CD4-positive, alpha-beta T cell treated with Interleukin-17A for 1 hour (primary cell): ENCODE measurements at places on chromosomes 12 and 14.

DNA sequence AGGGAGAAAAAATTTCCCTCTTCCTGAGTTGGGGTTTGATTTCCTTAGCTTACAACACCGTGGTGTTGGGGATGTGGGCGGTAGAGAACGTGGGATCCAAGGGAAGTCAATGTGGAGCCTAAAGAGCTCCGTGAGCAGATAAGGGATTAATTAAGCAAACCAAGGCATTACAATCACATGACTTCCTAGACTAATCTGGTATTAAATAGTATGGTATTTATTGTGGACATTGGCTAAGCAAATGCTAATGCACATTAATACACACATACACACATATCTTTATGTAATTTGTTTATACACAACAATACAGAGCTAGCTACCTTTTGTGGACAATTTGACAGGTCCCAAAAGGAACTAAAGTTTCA, 791 bp upstream of the RNF41 start:
- DNase-seq: peak; percentile 4

GRCh38 chr12:24045816-24046257, 96.4 kb upstream of the SOX5 start:
- no peak for DNase-seq

DNA sequence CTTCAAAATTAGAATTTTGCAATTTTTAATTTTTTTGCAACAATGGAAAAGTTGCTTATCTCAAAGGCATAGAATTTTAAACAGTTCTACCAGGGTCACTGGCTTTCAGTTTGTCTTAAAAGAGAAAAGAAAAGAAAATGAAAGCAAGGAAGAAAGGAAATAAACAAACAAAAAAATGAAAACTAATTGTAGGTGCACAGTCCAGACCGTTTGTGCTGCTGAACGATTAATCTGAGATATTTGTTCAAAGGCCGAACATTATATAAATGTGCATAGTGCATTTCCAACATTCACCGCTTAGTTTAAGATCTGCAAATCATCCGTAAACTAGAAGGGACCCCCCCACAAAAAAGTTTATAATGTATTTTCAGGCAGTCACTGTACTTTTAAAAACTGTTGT, 5.5 kb upstream of the OTX2 start:
- no peak for DNase-seq

GRCh38 chr12:11728154-11728755, 78.8 kb downstream of the ETV6 start:
- DNase-seq: no peak

DNA sequence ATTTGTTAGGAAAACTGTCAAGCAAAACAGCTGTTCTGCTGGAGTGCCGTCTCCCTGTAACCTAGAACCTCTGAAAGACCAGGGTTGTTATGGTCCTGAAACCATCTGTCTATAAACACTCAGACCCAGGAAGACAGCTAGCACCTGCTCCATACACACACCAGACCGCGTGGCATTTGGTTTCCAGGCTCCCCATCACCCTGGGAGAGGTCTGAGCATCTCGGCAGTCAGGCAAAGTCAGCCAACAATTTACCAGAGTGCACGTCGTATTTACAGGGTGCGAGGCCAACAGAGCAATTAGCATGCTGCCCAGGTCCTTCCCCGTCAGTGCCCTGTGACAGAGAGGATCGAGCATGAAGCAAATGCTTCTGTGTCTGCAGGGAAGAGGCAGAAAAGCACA, 272.5 kb downstream of the SLC15A4 start:
- no peak for DNase-seq

GRCh38 chr12:25257590-25258324, 7.0 kb upstream of the KRAS start:
- no peak for DNase-seq

DNA sequence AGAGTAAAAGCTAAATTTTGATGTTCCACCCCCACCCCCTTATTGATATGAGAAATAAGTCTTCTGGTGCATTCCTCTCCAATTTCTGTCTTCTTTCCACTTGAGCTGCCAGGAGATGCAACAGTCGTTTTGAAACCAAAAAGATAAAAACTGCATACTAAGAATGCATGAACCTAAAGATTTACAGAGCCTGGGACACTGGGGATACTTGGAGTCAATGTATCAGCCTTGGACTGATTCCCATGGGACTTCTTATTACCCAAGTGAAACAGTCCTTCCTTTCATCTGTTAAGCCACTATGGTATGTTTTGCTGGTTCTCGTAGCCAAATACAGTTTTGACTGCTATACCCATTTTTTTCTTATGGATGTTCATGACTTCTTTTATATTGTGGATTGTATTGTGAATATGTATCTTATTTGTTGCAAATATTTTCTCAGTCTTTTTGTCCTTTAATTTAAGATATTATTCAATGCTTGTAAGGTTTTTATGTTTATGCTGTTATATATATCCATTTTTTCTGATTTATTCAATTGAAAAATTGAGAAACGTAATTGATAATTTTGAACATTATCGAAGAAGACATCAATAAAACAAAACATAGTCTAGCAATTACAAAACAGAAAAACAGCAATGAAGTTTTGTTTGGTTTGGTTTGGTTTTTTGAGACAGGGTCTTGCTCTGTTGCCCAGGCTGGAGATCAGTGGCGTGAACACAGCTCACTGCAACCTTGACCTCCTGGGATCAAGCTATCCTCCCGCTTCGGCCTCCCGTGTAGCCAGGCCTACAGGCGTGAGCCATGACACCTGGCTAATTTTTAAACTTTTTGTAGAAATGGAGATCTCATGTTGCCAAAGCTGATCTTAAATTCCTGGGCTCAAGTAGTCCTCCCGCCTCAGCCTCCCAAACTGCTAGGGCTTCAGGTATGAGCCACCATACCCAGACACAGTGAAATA, 85.4 kb upstream of the ETV6 start:
- no peak for DNase-seq

- no peak for DNase-seq
Observed at GRCh38 chr12:28327722-28328121, 137.5 kb downstream of the CCDC91 start.

- DNase-seq: no peak
Observed at GRCh38 chr14:39218171-39218769, 15.4 kb upstream of the MIA2 start.

DNA sequence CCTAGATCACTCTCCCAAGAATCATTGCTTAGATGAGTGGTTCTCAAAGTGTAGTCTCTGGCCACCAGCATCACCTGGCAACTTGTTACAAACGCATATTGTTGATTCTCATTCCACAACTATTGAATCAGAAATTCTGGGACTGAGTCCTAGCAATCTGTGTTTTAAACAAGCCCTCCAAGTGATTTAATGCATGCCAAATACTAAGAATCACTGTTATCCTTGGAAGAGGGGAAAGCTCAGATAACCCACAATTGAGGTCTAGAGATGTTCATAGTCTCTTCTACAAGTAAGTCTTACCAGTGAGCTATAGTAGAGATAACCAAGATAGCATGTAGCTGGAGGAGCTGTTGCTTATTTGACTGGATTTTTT, 666.6 kb downstream of the DIO2 start:
- DNase-seq: no peak

- DNase-seq: no peak
Observed at GRCh38 chr12:55718624-55719275, 1.4 kb upstream of the RDH5 start.

- DNase-seq: no peak
Observed at GRCh38 chr14:53167602-53168328, 14.6 kb upstream of the DDHD1 start.

DNA sequence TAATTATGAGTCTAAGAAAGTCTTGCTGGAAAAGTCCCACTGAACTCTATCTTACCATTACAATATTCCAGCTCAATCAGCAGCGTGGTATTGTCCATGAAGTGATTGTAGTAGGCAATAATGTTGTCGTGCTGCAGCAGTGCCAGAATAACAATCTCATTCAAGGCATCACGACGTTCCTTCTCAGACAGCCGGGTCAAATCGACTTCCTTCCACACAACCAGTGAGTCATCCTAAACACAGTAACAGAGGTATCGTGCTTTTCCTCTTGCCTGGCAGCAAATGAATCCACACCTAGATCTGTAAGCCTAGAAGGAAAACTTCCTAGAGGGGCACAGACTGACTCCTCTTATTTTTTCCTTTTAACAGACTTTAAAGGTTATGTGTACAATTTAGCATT, 2.9 kb downstream of the NEK9 start:
- peak; percentile 51 for DNase-seq

GRCh38 chr12:54654926-54655325, 6.8 kb upstream of the DCD start:
- DNase-seq: no peak

GRCh38 chr14:65373671-65374039, 38.9 kb upstream of the FUT8 start:
- DNase-seq: no peak

DNA sequence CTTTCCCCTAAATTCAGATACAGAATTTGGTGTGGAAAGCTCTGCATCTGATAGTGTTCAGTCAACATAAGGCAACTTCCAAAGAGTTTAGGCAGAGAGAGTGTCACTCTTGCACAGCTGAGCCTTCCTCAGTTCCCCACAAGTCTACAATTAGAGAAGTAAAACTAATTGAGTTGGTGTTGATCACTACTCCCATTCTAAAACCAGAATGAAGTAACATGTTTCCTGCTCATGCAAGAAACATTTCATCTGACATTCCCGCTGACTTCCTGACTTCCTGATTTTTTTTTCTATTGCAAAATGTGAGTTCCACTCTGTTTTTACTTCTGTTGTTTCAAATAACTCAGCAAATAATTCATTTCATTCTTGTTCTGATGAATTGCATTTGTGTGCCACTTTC, 271.0 kb downstream of the ALG10B start:
- DNase-seq: no peak

- no peak for DNase-seq
Observed at GRCh38 chr14:103423050-103423461, 37.8 kb downstream of the MARK3 start.

DNA sequence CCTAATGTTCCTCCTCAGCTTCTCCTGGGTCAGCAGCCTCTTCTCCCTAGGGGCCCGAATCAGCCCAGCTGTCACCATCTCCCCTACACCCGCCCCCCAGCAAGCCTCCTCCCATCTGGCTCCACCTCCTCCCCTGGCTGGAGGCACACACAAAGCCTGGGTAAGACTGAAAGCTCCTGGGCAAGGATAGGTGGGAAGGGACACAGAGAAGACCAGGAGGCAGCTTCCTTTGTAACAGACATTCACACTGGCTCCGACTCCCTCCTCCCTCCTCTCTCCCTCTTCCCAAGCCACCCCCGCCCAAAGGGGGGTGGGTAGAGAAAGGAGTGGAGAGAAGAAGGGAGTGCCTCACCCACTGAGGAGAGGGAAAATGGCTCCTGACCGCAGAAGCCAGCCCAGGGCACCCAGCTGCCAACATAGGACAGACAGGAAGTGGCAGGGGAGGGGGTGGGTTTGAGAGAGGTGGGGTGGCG, 4.0 kb downstream of the CHD4 start:
- peak; percentile 67 for DNase-seq

- no peak for DNase-seq
Observed at GRCh38 chr14:103657471-103657870, 28.5 kb downstream of the KLC1 start.

- no peak for DNase-seq
Observed at GRCh38 chr12:41287500-41288141, 99.5 kb downstream of the PDZRN4 start.

DNA sequence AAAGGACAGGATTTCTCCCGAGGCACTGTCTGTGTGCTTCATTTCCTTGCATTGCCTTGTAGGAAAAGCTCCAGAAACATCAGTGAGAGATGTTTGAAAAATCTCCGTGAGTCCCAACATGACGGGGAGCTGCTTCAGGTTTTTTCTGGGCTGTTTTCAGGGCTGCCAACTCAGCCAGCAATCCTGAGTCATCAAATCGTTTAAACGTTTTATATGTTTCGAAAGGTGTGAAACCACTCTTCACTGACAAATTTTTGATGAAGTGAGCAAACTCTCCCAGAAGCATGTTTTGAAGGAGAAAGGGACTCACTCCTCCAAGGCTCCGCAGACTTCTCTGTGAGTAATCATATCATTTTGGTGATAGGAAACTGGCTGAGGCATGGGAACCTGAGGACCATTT, 240.5 kb downstream of the TMEM132C start:
- no peak for DNase-seq

GRCh38 chr14:102965282-102965681, 42.8 kb downstream of the AMN start:
- no peak for DNase-seq
